ENCODE measurements at places on chromosomes 2 and 18.

DNA sequence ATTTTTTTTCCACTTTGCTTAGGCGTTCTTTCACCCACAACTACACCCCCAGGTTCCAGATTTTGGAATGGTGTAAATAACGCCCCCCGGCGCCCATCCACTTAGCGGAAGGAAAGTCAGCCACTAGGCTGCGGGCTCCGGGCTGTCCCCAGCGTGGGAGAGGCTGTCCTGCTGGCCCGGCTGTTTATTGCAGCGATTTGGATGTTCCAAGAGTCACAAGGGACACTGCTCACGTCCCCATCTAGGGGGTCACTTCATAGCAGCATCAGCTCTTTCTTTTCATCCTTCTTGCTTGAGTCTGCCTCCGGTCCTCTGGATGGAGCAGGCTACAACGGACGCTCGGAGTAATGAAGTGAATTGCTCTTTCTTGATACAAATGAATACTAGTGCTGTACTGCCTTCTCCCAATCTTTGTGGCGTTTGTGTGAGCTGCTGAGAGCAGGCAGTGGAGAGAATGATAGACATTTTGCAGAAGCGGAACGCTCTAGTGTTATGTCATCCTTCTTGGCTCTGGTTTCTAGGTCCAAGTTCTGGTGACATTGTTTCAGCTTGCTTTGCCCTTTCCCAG lies 50.7 kb upstream of the PAIP2B start:
- no peak for DNase-seq

GRCh38 chr2:179336782-179337534 lies 72.3 kb upstream of the SESTD1 start:
- no peak for DNase-seq

GRCh38 chr2:182545420-182546167 lies 118.8 kb upstream of the PDE1A start:
- no peak for DNase-seq

DNA sequence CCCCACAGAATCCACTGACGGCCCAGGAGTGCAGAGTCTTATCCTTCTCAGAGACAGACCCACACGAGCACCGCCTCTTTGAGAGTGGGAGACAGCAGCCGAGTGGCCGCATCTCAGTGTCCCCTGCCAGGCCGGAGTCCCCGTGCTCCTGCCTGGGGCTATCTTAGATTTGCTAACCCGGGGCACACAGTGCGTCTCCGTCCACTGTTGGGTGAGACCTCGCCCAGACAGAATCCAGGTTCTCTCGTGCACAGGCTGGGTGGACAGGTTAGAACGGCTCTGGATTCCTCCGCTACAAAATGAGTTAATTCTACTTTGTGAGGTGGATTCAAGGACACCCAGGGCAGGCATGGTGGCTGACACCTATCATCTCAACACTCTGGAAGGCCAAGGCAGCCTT lies 88.3 kb downstream of the ZNF516 start:
- no peak for DNase-seq

DNA sequence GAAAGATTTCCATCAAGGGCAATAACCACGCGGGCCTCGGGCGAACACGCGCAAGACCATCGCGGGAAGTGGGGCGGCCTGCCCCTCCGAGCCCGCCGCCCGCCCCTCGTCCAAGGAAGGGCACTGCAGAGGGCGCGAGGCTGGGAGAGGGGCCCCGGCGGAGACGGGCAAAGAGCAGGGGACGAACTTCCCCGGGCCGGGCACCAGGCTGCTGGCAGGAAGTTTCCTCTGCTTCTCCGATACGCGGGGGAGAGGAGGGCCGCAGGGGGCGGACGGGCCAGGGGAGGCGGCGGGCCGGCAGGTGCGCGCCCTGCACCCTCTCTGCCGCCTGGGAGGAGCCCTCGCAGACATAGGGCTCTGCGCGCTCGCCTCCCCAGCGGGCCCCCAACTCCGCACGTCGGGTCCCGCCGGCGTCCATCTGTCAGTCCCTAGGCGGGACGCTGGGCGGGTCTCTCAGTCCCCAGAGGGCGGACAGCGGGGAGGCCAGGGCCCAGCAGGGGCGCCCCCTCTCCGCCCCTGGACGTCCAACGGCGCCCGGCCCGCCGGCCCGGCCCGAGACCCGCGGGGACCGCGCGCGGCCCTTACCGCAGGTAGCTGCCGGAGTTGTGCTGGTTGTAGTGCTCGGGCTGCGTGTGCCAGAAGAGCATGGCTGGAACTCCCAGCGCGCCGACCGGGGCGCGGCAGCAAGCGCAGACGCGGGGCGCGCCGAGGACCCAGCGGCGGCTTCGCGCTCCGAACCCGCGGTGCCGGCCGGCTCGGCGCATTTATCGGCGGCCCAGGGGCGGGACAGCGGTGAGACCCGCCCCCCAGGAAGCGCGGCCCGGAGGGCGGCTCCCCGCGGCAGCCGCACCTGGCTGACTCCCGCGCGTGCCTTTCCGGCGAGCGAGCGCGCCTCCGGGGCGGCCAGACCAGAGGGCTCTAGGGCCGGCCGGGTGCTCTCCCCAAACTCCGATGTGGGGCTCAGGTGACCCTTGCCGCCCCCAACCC lies at the start of gene TFCP2L1:
Gene TFCP2L1, minus strand, starts transcription at position 740 of the 987 bp plus-strand sequence. Its CDS starts 93 bp downstream, at position 647.
- DNase-seq: peak; percentile 18

GRCh38 chr2:200084036-200084435 lies 128.7 kb downstream of the MAIP1 start:
- DNase-seq: no peak
